Hematopoietic multipotent progenitor cell treated with erythropoietin and hydrocortisone succinate and interleukin-3 and kit ligand, for 15 days (in vitro differentiated cells): ENCODE measurements at places on chromosomes 2 and 18.

DNA sequence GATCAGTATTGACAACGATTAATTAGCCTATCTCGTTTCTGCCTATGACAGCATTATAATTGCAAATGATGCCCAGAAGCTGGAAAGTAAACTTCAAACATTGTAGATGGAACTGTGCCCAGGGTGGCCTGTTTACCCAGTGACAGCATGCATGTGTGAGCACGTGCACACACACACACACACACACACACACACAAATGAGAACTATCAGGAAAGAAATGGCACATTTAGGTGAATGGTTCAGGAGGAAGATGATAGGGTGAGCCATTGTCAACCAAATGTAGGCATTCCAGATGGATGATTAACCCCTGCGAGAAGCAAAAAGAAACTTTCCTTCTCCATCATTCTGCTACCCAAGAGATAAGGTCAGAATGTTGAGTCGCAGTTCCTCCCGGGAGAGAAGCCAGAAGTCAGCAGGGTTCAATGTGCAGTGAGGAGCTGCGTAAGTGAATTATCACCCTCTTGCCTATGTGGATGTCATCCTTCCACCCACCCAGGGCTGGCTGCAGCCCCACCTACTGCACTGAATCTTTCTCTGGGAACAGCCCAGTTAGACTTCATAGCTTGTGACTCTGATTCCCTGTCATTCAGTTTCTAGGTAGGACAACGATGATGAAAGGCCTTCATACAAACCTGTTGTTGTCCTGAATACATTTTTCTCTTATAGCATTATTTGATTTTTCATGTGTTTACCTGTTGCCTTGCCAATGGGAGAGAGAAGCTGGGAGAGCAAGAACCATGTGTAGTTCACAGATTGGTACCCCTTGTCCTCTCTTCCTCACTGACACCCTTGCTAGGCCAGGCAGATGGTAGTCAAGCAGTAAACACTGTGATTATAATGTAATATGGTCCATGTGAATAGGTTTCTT lies 3.5 kb upstream of the APOB start:
- no peak for DNase-seq

GRCh38 chr2:88307817-88308216 lies 137.7 kb downstream of the THNSL2 start:
- peak; percentile 64 for DNase-seq

DNA sequence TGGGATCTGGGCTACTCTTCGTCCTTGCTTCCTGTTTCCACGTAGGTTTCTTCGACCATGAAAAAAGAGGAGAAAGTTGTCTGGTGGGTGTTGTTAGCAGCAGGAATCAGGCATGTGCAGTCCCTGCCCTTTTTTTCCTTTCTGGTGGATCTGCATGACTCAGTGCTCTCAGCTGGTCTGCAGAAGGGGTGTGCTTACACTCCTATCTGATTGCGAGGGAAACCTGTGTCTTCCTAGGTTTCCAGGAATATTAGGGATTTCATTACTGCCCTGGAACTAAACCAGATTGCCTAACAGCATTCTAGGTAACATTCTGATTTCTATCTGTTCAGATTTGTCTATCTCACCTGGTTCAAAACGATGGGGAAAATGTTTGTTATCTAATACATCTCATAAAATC lies 174.3 kb downstream of the CCDC102B start:
- DNase-seq, result no peak

DNA sequence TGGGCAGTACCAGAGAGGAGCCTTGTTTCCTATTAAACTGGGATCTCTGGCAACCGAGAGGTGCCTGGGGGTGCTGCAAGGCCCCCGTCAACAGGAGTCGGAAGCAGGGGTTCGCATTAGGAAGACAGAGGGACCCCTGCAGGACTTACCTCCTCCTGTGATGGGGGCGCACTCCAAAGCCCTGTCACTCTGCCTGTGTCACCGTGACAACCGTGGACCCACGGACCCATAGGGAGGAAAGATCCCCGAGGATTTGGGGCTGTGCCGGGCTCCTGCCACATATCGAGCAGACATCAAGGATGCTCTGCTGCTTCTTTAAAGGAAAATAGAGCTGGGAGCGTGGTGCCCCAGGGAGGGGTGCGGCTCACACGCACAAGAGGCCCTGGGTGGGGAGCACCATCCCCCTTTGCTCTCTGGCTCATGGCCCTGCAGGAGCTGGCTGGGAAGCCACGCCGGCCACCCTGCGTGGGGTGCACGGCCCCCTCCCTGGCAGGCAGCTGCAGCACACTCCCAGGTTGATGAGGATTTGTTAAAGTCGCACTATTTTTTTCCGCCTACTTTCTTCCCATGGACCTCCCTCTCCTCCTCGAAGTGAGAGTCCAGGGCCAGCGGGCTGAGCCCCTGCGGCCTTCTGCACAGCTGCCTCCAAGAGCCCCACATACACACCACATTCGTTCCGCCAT lies 167.5 kb downstream of the TWIST2 start:
- no peak for DNase-seq

GRCh38 chr2:202307690-202308089 lies 42.1 kb downstream of the NOP58 start:
- no peak for DNase-seq

DNA sequence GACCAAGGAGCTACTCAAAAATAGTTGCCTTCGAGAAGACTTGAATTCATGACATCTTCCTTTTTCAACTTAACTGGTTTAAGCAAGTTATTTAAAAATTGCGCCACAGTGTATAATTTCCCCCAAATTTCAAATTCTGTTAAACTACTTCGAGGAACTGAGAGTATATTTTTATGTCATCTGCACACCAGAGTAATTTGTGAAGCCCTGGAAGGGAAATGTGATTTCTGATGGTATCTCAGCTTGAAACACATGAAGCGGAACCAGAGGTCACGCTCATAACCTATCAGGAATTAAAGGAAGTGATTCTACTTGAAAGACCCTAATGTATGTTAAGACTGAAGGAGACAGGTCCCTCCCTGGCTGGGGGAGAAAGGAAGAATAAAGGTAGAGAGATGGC lies 33.9 kb upstream of the DARS1 start:
- DNase-seq, result no peak

DNA sequence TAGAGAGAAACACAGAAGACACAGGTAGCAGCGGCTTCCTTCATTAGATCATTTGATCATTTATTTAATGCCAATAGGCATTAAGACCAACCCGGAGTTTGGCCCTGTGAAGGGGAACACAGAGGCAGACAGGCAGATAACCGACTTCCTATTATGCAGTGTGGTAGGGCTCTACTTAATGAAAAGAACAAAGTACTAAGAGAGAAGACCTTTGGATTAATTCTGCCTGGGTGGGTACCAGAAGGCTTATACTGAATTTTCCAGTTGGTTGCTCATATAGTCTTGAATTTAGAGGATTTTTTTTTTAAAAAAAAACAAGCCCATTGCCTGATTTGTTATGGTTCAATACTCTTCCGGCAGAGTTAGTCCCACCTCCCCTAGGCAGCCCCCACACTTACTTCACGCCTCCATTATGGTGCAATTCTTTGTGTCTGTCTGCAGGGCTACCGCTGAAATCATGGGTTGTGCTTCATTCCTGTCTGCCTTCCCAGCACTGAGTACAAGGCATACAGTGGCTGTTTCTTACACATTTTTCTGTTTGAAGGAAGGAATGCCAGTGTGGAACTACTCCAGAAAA lies 244.3 kb upstream of the APCDD1 start:
- no peak for DNase-seq

- DNase-seq, result no peak
Measured at GRCh38 chr2:227480528-227480927, 8.6 kb downstream of the AGFG1 start.

- no peak for DNase-seq
Measured at GRCh38 chr2:64985447-64985846, 3.8 kb upstream of the SLC1A4 start.

GRCh38 chr2:230430957-230431910 lies 15.2 kb downstream of the SP100 start:
- no peak for DNase-seq

- DNase-seq, result no peak
Measured at GRCh38 chr2:21916934-21917522, 793.3 kb downstream of the TDRD15 start.

GRCh38 chr2:233799087-233799665 lies 21.0 kb downstream of the MROH2A start:
- no peak for DNase-seq

- DNase-seq, result no peak
Measured at GRCh38 chr2:135163306-135163705, 111.2 kb downstream of the RAB3GAP1 start.

DNA sequence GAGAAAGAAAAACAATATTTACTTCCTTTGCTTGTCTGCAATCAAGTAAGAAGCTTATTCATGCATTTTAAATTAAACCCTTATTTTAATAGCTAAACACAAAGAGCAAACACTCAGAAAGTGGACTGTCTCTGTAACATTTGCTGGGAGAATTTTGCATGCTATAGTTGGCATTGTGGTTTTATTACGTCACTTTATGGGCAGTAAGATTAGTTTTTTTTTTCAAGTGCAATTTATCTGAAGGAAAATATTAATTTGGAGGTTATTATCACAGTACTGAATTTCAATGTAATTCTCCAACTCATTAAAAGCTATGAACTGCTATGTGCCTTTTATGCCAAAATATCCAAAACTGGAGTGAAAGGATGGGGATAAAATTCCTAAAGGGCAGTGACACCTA lies 103.3 kb downstream of the TMEFF2 start:
- DNase-seq, result no peak

DNA sequence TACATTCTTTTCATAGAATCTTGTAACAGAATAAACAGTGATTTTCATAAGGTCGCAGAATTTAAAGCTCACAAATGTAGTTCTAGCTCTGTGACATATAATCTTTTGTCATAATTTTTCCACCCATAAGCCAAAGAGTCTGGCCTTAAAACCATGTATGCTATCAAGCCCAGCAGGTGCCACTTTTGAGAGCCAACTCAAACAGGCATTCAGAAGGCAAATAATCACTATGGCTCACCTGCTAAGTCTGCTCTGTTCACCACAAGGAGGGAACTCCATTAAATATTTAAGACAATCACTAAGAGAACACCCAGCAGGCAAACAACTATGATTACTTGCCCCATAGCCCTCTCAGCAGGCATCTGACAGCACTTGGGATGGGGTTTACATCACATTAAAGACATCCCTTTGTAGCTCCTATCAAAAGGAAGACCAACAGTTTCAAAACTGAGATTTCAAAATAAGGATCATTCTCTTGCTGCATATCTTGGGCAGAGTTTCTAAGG lies 241.6 kb downstream of the PDE11A start:
- DNase-seq, result no peak

DNA sequence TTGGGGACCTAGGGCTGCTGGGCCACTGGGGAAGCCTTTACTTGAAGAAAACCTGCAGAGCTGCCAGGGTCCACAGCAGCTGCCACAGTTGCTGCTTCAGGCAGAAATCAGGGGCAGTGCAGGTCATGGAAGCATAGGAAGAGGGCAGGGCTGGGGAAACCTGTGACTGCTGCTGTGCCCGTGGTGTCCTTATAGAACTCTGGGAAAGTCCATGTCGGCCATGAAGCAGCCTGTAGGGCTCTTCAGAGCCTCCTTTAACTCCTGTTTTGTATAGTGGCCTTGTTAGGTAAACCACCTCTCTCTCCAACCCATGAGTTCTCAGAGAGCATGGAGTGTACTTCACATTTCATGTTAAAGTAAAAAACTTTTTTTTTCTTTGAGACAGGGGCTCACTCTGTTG lies 62.1 kb downstream of the SMAD4 start:
- DNase-seq, result no peak

GRCh38 chr2:111032721-111033429 lies 87.8 kb upstream of the BCL2L11 start:
- DNase-seq, result no peak

GRCh38 chr2:152518641-152519580 lies 183.9 kb downstream of the FMNL2 start:
- no peak for DNase-seq

DNA sequence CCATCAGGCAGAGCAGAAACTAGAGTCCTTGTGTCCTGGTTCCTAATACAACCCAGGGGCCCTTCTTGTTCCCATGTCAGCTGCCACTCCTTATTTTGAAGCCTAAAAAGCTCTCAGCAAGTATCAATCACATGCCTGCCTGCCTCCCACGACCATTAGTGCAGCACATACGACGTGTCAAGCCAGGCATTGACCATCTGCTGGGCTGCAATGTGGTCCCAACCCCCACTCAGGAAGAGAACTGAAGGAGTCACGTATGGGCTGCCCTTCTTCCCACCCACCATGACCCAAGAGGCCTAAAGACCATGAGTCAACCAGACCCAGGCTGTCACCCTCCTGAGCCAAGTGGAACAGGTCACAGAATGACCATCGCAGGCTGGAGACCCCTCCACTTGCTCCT lies 98.8 kb downstream of the KLHL29 start:
- DNase-seq, result no peak

- DNase-seq, result no peak
Measured at GRCh38 chr2:109476641-109477441, 136.9 kb downstream of the SEPTIN10 start.

GRCh38 chr2:172986040-172986439 lies 89.6 kb upstream of the MAP3K20 start:
- no peak for DNase-seq

- DNase-seq, result no peak
Measured at GRCh38 chr2:232652505-232652851, 19.1 kb downstream of the EFHD1 start.

- no peak for DNase-seq
Measured at GRCh38 chr2:59033661-59034060, 792.5 kb upstream of the FANCL start.

GRCh38 chr2:183543222-183543621 lies 419.0 kb downstream of the NUP35 start:
- no peak for DNase-seq

GRCh38 chr2:237413777-237414661 lies at the start of gene COL6A3:
Gene COL6A3 (minus strand): TSS chr2:237414164. CDS start chr2:237396817, 17,347 bp downstream.
- no peak for DNase-seq

- DNase-seq, result no peak
Measured at GRCh38 chr2:175030380-175031271, 25.4 kb upstream of the CHN1 start.

DNA sequence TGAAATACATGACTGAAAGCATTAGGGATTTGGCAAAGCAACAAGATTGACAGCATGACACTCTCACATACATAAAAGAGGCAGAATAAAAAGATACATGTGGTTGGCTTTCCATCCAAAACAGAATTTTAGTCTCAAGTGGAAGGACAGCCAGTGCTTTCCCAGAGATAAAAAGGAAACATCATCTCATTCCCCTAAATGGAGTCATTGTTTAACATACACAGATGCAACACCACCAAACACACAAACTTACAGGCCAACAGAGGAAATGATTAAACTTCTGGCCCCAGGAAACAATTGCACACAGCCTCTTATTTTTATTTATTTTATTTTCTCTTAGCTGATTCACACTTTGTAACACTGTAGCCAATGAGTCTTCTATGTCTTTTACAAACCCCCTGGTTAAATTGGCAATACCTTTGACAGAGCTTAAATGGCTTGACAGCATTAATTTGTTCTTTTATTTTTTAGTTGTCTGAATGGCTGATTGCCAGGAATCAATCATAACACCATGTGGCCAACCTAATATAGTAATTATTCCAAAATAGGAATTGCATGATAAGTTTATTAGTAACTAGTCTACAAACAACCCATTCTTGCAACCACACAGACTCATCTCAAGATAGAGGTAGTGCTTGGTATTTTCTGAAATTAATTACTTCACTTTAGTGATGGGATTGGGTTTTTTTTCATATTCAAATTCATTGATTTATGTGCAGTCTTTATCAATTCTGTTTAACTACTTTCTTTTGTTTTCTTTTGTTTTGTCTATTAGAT lies 190.5 kb downstream of the RND3 start:
- no peak for DNase-seq

- DNase-seq, result no peak
Measured at GRCh38 chr2:127084611-127085316, 22.2 kb downstream of the BIN1 start.
